Tongue (tissue), 3 donors: ENCODE measurements at places on chromosomes 5 and 9.

GRCh38 chr5:142390334-142390733 is 65.5 kb upstream of the SPRY4 start:
- peak; percentile 73 for DNase-seq

GRCh38 chr5:57166276-57166675 is 7.6 kb upstream of the GPBP1 start:
- no peak for DNase-seq

DNA sequence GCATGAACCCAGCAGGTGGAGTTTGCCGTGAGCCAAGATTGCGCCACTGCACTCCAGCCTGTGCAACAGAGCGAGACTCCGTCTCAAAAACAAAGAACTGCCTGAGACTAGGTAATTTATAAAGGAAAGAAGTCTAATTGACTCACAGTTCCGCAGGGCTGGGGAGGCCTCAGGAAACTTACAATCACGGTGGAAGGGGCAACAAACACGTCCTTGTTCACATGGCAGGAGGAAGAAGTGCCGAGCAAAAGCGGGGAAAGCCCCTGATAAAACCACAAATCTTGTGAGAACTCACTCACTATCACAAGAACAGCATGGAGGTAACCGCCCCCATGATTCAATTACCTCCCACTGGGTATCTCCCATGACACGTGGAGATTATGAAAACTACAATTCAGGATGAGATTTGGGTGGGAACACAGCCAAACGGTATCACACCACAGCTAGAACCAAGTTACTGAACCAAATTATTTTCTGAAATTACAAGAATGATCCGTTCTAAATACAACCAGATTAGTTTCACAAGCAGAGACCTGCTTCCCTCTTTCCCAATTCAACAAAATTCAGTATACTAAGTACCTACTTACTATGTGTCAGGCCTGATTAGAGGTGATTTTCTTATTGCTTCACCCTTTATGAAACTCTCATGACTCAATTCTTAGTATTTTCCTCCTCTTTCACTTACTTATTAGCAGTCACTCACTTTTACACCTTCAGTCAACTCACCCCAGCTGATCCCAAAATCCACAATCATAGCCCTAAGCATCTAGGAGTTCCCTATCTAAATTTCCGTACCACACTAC is 8.4 kb downstream of the UBTD2 start:
- no peak for DNase-seq

DNA sequence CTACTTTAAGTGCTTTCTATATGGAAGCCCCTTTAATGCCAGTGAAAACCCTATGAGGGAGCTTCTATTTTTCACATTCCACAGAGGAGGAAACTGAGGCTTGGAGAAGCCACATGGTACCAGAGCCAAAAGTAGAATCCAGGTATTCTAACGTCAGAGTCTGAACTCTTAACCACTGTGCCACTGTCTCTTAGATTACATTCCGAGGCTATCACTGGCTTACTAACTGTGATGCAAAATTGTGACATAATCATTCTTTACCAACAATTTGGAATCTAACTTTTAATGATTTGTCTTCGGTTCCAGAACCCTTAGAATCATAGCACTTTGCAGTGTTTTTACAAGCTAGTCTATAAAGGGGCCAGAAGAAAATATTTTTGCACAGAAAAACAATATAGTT is 59.2 kb downstream of the SLC1A3 start:
- DNase-seq, result no peak

DNA sequence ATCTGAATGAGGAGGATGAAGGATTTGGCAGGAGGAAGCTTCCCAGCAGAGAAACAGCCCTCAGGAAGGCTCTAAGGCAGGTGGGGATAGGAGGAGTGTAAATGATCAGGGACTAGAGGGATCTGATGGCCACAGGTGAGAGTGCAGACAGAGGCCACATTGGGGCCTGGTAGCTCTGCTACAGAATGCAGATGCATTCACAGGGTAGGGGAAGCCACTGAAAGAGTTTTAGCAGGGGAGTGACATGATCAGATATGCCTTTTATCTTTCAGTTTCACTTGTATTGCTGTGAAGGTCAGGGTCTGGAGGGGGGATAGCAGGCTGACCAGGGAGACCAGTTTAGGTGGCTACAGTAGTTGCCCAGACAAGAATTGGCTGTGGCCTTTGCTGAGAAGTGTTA is 3.0 kb downstream of the TXNDC15 start:
- DNase-seq, result no peak
